ENCODE measurements at places on chromosomes 13 and 19.

DNA sequence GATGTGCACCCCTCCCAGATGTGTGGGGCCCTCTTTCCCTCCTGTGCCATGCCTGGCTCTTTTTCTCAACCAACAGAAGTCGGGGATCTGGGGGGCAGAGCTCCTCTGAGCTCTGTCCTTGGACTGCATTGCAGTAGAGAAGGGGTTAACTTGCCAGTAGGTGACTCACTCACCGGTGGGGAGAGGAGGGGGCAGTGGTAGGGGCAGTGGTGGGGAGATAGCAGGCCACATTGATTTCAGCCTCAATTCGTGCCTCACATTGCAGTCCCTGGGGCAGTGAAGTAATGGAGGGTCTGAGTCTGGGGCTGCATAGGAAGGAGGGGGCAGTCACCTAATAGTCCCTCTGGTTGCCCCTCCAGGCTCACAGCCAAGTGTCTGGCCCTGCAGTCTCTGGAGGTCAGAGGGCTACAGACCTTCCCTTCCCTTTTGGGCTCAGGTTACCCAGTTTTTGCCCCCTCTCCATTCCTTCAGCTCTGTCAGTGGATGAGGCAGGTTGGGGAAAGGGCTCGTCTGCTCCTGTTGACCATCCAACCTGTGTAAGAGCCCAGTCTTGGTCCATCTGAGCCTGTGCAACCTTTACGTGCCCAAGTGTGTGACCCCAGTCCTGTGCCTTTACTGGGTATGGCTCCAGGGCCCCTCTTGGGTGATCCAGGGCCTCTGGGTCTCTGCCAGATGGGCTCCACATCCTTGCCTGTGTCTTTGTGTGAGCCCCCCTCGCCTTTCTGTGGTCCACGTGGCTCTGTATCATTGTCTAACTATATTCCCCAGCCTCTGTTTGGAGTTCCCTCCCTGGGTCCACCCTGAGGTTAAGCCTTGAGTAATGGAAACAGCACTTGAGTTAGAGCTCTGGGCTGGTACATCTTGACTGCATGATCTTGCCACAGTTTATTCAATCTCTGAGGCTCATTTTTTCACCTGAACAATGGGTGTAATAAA is 13.0 kb downstream of the CIC start:
- DNase-seq: no peak

- DNase-seq: no peak
These were observed 35.4 kb upstream of the ONECUT3 start for GRCh38 chr19:1717970-1718264.

DNA sequence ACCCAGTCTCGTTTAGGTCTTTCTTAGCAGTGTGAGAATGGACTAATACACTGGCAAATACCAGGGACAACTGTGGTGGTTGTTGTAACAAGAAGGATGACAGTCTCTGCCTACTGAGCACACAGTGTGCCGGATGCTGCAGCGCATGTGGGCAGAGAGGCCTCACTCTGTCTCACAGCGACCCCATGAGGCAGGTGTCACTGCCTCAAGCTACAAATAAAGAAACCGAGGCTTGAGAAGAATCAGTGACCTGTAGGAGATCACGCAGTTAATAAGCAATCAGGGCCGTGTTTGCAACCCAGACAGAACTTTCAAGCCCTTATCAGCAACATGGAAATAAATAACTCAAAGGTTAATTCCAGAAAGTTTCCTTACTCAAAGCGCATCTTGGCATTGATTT is 40.5 kb upstream of the GAS6 start:
- DNase-seq: no peak

DNA sequence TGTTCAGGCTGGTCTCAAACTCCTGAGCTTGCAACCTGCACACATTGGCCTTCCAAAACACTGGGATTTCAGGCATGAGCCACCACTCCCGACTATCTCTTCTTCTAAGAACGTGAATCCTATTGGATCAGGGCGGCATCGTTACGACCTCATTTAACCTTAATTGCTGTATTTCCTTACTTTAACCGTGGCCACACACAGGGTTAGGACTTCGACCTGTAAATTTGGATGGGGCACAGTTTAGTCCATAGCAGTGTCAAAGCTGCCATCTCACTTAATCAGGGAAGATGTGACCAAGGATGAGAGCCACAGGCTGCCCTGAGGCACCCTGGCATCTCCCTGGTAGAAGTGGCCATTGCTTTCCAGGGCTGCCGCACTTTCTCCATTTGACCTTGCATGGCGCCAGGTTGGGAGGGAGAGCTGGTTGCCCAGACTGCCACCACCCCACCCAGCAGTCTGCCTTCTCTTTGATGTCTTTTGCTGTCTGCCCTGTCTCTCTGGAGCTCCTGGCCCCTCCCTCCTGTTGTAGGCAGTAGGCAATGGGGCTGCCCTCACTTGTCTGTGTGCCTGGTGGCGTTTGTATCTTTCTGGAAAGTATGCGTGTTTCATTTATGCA is 141.3 kb upstream of the RNF113B start:
- no peak for DNase-seq

DNA sequence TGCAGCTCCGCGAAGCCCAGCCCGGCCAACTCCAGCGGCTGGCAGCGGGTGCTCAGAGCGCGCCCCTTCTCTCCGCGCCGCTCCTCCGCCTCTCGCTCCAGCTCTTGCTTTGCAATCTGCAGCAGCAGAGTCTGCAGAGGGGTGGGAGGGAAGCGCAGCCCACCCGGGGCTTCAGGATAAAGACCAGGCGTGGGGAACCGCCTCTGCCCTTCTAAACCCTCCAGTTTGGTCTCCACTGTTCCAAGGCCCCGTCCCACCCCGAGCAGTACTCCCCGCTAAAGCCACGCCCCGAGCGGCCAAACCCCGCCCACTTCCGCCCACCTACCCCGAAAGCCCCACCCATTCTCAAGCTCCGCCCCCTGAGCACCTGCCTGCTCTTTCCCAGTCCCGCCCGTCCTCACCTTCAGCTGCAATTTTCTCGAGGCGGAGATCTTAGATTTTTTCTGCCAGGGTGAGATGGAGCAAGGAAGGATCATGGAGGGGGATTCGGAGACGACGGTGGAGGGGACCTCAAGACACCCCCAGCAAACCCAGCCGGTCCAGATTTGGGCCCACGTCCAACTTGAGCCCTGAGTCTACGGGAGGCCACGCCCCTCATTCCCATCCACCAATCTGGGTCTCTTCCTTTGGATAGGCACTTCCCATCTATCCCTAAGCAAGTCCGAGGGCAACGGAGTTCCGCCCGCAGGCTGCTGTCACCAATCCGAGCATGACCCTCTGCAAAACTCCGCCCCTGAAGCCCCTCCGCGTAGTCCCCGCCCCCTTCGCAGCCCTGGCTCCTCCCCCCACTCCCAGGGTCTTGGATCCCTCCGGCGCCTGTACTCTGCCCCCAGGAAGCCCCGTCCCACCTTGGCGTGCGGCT is 1.1 kb downstream of the TNNI3 start:
- DNase-seq: no peak

DNA sequence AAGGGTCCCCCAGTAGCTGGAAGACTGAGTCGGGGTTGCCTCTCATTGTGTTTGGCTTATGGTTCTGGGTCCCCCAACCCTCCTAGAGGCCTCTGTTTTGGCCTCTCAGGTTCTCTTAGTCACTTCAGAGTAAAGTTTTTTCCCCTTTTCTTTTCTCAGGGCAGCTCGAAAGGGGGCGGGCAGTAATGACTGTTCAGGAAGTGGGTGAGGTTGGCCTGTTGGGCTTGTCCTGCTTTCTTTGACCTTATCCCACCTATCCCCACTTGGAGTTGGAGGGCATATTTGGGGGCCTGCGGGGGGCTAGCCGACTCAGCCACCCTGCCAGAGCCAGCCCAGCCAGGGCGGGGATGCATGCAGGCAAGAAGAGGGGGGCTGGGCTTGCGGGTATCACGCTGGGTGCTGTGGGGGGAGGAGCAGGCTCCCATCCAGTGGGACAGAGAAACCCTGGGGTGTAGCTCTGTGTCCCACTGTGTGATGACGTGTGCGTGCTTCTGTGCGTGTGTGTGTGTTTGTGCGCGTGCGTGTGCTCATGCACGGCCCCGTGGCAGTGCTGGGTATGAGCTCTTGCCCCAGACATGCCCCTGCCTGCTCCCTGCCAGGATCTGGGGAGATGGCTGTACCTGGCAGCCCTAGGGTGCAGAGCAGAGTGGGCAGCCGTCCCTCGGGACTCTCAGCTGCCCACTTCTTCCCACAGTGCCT is 1.4 kb downstream of the CIC start:
- no peak for DNase-seq

- DNase-seq: peak; percentile 81
These were observed 209.2 kb downstream of the KCTD12 start for GRCh38 chr13:76677043-76677442.

- no peak for DNase-seq
These were observed 45.6 kb downstream of the EDNRB start for GRCh38 chr13:77872995-77873394.

GRCh38 chr19:10230173-10230860 is 814 bp downstream of the S1PR2 start:
- DNase-seq: peak; percentile 59

DNA sequence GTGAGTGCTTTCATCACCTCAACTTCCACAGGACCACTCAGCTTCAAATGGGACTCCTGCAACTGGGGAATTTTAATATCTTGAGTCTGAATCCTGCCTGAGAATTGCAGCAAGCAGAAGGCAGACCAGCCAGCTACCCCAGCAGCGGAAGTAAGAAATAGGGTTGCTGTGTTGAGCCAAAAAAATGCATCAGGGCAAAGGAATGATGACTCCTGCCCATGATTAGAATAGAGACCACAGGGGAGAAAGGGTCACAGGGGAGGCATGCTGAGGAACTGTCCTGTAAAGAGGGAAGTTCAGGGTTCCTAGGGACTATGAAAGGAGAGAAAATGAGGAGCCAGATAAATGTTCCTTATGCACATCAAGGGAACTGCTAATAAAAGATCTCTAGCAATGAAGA is 370.2 kb downstream of the KCTD12 start:
- DNase-seq: no peak

GRCh38 chr13:99042521-99043250 is 64.8 kb upstream of the DOCK9 start:
- no peak for DNase-seq

DNA sequence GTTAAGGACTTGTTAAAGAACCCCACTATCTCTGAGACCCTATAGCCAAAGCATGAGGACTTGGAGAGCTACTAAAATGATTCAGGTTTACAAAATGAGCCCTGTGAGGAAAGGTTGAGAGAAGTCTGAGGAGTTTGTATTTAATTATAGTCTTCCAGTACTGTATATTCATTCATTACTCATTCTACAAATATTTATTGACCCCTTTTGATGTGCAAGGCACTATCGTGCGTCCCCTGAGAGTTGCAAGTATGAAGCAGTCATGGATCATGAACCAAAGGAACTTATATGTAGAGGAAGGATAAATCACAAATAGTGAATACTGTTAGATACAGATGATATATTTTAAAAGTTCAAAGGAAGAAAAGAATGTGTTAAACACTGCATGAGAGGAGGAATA is 84.4 kb downstream of the DNAJC15 start:
- DNase-seq: no peak

DNA sequence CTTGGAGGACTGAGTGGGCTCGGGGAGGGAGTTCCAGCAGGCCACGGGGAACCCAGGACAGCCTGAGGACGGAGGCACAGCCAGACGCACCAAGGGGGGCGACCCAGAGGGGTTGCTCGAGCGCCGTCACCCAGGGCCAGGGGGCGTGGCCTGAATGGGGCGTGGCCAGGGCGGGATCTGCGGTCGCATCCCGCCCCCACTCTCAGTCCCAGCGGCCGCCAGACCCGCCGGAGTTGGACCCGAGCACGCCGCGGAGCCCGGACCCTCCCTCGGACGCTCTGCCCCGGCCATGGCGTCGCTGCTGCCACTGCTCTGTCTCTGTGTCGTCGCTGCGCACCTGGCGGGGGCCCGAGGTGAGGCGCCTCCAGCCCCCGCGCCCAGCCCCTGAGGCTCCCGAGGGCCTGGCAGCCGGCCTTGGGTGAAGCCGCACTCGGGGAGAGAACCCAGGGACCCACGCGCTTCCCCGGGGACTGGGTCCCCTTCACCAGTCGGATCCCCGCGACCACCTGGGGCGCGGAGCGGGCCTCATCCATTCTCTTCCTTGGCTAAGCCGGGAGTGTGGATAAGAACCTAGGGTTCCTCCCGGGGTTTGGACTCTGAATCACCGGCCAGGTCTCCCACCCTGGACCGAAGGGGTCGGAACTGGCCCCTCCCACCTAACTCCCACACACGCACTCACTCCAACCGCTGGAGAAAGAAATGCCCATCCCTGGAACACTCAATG is at the start of gene CILP2:
Gene CILP2, plus strand, starts transcription at position 205 of the 724 bp plus-strand sequence. Its CDS starts 85 bp downstream, at position 290.
- DNase-seq: no peak

- DNase-seq: peak; percentile 77
These were observed 589 bp downstream of the ZBTB45 start for GRCh38 chr19:58519087-58519354.

DNA sequence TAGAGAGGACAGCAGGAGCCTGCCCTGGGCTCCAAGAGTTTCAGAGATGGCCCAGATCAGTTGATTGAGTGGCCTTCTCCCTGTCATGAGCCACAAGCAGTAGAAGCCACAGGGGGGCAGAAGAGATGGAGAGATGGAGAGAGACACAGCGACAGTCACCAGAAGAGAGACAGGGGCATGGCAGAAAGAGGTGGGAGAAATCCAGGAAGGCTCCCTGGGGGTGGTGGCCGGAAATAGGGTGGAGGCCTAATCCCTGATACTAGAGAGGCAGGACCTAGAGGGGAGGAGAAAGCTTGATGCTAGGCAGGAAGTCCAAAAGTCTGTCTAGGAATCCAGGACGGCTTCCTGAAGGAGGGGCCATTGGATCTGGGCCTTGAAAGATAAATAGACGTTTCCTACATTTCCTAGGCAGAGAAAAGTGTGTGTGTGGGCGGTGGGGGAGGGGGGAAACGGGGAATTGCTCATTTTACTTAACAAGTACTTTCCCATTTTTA is 9.6 kb upstream of the TPM4 start:
- no peak for DNase-seq

GRCh38 chr13:97753942-97754670 is 199.4 kb upstream of the IPO5 start:
- no peak for DNase-seq

GRCh38 chr13:100811928-100812327 is 137.3 kb upstream of the TMTC4 start:
- no peak for DNase-seq
